ENCODE measurements at places on chromosomes 1 and 21.

DNA sequence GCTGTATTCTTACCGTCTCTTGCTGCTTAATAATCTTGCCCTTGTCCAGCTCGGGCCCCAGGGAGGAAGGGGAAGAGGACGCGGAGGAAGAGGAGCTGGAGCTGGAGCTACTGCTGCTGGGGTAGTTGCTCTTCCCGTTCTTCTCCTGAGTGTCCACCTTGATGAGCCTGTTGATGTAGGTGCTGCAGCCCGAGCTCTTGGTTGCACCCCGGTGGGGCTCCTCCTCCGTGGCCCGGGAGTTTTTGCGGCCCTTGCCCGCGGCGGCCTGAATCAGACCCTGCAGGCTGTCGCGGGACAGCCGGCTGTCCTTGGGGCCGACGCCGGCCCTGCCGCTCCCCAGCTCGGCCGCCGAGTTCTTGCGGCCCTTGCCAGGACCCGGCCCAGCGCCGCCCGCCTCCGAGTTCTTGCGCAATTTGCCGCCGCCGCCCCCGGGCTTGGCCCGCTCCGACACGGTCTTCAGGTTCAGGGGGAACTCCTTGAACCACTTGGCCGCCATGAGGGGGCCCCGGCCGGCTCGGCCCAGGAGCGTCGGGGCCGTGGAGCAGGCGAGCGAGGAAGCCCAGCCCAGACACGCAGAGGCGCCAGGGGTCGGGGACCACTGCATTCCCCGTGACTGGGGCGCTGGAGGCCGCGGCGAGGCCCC is 475 bp upstream of the TDRD10 start:
- no peak for DNase-seq

- no peak for DNase-seq
These were observed 8.9 kb upstream of the KCNN3 start for GRCh38 chr1:154879038-154879421.

DNA sequence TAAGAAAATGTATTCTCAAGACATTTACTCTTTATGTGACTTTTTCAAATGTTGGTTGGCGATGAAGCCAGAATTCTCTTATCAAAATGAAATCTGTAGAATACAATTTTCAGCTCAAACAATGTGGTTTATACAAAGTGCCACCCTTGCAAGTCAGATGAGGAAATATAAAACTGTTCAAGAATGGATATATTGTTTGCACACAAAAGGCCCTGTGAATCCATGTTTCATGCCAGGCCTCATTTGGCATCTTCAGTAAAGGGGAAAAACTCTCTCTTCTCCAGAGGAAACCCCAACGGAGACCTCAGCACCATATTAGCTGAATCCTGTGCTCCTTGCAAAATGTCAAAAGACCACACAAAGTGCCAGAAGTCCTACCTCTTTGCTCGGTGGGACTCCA is 310.4 kb downstream of the RRAGC start:
- DNase-seq, result no peak

DNA sequence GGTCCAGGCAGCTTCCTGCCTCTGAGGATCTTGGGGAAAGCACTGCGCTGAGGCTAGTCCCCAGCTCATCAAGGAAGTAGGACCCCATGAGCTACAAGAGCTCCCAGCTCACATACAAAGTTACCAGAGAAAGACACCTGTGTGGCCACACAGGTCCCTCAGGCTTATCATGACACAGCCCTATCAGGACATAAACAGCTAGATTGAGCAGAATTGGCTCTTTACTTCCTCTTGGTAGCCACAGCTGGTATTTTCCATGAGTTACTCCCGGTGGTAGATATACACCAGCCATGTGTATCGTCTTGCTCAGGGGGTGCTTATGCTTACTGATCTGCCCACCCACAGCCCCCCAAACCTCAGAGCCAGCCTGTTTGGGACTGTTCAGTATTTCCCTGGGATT is 1.2 kb downstream of the LENEP start:
- DNase-seq, result no peak

- DNase-seq, result no peak
These were observed 71.9 kb downstream of the NMNAT2 start for GRCh38 chr1:183346276-183346732.

- peak; percentile 79 for DNase-seq
These were observed 1.2 kb downstream of the SARS1 start for GRCh38 chr1:109214695-109215623.

- DNase-seq, result peak; percentile 47
These were observed 17.0 kb upstream of the SH2D2A start for GRCh38 chr1:156833603-156834002.

DNA sequence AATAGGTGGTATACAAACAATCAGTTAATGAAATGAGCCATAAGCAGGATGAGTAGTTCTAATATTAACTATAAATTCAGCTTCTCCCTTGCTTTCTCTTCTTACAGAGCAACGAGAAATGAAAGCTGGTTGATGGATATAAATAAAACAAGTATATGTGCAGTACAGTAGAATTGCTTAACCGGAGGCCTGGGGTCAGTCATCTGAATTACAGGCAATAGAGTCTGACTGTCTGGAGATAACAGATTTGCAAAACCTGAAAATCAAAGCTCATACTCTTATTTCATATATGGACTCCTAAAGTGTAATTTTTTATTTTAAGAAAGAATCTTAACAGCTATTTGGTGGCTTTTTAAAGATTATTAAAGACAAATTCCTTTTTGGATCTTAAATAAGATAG is 43.1 kb upstream of the SGIP1 start:
- no peak for DNase-seq

GRCh38 chr1:234519506-234519905 is 40.5 kb upstream of the TARBP1 start:
- DNase-seq, result no peak

DNA sequence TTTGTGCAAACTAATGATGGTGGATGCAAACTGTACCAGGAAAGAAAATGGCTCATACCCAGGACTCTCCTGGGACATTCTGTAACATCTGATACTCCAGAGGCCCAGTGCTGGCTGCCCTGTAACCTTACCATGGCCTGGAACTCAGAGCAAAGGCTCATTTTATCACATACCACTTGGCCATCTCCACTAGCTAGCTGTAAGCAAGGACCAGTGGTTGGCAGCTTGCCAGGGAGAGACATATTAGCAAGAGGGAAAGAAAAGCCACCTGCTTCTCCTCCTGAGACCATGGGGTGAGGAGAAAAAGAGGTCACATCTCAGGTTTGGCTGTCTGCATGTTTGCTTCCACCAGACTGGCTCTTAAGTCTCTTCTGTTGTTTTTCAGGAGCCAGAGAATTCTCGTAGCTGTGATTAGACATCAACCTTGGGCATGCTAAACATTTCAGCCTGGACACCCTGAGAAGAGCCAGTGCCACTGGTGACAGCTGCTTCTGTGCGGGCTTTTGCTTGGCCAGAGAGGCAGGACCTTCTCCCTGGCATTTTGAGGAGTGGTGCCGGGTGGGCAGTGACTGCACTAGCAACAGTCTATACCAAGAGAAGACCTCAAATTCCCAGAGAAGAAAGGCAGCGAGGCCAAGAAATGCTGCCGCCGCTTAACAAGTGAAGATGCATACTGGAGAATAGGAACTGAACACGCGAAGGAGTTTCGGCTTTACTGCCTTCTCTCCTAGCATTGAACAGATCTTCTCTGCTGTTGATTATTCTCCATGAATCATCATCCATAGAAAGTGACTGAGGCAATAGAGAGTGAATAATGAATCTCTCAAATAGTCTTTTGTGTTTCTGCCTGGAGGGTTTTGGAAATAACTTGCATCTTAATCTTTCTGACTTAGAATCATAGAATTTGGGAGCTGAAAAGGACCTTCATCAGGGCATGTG is 6.7 kb upstream of the INKA2 start:
- DNase-seq, result no peak

GRCh38 chr1:229675396-229675795 is 49.3 kb downstream of the URB2 start:
- no peak for DNase-seq

GRCh38 chr1:91021686-91022517 is at the start of gene ZNF644:
ZNF644 (minus strand) TSS chr1:91022035; CDS start chr1:90982353, 39,682 bp downstream.
- DNase-seq, result peak; percentile 95

DNA sequence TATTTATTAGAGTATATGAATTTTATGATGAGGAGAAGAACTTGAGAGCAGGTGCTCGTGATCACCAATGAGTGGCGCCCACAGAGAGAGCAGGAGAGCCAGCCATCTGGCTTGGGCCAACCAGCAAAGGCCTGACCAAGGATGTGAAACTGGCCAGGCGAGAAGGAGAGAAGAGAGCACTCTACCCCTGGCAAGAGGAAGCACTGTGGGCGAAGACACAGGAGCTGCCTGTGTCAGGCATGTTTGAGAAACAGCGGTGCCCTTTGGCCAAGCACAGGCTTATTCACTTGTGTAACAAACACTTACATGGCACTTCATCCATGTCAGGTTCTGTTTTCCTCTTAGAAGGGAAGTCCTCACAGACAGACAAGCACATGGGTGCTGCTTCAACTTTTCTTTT is 4.2 kb upstream of the SIPA1L2 start:
- DNase-seq, result no peak

GRCh38 chr1:158199849-158200248 is 19.2 kb downstream of the CD1D start:
- DNase-seq, result no peak

DNA sequence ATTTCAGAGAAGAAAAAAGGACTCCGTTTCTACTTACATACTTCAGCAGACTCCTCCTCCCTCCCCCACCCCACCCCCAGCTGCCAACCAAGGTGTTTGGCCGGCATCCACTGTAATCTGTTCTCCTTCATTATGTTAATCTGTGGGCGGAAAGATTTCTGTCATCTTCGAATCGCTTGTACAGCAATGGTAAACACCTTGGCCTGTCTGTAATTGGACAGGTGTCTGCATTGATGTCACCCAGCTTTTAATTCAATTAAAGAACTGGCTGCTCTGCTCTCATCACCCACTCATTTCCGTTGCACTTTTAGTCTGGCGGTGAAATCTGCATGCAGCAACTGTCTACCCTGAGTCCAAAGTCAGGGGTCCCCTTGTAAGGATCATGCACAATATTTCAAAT is 368.6 kb downstream of the USH2A start:
- DNase-seq, result no peak

- DNase-seq, result no peak
These were observed 76.8 kb downstream of the PLXNA2 start for GRCh38 chr1:208167261-208167869.

DNA sequence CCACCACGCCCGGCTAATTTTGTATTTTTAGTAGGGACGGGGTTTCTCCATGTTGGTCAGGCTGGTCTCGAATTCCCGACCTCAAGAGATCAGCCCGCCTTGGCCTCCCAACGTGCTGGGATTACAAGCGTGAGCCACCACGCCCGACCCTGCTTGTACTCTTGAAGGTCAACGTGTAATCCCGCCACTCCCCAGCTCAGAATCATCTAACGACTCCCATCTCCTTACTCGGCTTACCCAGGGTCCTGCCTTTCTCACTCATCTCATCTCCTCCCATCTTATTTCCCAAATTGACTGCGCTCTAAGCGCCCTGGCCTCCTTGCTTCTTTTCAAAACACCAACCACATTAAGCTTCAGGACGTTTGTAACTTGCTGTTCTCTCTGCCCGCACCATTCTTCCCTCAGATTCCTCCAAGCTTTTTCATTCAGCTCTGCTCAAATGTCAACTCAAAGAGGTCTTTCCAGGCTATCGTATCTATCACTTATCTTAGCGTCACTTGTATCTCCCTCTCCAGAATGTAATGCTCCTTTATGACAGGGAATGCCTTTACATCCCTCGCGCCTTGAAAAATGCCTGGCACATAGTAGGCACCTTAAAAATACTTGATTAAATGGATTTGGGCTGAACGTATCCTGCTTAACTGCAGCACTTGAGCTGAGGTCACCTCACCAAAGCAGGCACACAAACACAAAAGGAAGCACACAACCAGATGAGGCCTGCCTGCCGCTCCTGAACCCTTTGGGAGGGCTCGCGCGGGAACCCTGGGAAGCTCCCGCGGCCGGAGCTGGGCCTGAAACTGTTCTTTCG is 1.4 kb upstream of the USP1 start:
- peak; percentile 12 for DNase-seq

DNA sequence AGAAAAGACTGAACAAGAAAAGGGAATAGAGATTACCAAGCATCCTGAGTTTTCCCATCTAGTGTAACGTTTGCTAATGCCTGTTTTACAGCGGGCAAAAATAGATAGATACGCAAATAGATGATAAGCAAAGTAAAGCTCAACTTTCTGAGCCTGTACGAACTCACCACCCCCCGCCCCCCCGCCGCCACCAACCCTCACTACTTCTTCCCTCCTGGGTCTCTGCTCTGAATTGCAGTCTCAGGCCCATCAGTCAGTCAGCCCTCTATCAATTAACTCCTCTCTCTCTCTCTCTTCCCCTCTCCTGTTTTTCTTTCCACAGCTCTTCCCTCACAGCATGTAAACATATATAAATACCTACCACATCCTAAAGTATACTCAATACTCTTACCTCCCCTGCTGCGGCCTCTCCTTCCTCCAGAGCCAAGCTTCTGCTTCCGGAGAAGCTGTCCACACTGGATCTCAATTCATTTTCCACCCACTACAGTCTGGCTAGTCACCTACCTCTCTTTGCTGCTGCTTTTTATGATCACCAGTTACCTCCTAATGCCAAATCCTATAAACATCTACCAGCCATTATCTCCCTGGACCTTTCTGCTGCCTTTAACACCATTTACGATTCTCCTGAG is 64.6 kb downstream of the CAPN2 start:
- no peak for DNase-seq

DNA sequence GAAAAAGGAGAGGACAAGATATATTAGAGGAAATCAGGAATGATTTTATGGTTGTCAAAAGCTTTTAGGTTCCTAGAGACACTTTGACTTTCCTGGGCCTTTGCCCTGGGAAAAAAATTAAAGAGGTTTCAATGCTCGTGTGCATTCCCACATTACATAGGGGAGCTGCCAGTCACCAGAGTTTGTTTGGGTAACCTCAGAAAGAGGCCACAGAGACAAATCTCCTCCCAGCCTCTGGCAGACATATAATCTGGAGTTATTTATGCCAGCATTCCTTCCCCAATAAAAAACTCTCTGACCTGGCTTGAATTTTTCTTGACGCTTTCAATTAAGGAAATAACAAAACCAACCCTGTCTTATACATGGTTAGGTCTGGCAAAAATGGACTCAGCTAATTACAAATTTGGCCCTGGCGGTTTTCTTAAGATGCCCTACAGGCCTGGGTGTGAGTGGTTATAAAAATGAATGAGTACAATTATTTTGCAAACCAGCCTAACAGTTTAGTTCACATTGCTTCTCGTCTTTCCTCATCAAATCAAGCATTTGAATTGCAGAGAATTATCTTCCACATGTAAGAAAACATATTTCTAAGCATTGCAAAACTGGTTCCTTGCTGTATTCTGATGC is 63.7 kb downstream of the WLS start:
- no peak for DNase-seq

GRCh38 chr1:231236208-231236591 is 4.8 kb upstream of the GNPAT start:
- no peak for DNase-seq

GRCh38 chr1:244011271-244011670 is 39.8 kb upstream of the ZBTB18 start:
- no peak for DNase-seq

DNA sequence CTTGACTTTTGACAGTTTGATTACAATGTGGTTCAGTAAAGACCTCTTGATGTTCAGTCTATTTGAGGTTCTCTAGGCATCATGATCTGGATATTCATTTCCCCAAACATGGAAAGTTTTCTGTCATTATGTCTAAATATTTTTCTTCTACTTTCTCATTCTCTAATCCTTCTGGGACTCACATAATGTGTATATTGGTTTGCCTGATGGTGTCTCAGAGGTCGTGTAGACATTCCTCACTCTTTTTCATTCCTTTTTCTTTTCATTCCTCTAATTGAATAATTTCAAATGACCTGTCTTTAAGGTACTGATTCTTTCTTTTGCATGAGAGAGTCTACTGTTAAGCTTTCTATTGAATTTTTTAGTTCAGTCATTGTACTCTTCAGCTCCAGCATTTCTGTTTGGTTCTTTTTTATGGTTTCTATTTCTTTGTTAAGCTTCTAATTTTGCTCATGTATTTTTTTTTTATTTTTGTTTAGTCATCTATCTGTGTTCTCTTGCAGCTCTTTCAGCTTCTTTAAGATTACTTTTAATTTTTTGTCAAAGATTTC is 158.4 kb downstream of the GDAP2 start:
- DNase-seq, result no peak
